ENCODE measurements at places on chromosomes 3 and 15.

- no peak for DNase-seq
These were observed 7.7 kb upstream of the GOLGB1 start for GRCh38 chr3:121757087-121757811.

DNA sequence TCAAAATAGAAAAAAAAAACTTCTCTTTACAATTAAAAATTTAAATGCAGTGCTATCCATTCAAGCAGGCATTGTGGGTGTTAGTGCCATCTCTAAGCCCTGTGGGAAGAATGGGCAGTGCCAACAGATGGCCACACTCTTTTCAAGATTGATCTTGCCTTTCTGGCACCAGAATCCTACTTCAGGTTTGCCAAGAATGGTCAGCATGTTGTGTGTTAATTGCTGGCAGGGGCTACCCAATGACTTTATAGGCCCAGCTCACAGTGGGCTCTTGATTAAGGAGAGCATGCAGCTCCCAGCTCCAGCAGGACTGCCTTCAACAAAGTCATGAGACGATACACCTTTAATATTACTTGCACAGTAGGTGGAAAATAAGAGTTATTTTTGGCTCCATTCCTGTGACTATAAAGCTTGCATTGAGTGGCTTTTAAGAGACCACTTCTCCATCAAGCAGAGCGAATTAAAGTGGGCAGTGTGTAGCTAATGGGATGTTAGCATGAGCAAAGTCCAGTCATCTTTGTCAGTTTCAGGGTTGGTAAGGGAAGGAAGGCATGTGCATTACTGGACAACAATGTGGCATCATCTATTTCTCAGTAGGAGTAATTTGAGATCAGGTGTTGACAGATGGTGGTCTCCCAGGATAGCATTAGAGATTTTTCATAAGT lies 476.8 kb downstream of the C3orf38 start:
- DNase-seq: no peak

GRCh38 chr3:142210608-142211007 lies 14.8 kb downstream of the GK5 start:
- DNase-seq: no peak

GRCh38 chr3:170044795-170045244 lies 7.0 kb downstream of the GPR160 start:
- no peak for DNase-seq

GRCh38 chr15:65990298-65990981 lies 121.1 kb downstream of the RAB11A start:
- no peak for DNase-seq

DNA sequence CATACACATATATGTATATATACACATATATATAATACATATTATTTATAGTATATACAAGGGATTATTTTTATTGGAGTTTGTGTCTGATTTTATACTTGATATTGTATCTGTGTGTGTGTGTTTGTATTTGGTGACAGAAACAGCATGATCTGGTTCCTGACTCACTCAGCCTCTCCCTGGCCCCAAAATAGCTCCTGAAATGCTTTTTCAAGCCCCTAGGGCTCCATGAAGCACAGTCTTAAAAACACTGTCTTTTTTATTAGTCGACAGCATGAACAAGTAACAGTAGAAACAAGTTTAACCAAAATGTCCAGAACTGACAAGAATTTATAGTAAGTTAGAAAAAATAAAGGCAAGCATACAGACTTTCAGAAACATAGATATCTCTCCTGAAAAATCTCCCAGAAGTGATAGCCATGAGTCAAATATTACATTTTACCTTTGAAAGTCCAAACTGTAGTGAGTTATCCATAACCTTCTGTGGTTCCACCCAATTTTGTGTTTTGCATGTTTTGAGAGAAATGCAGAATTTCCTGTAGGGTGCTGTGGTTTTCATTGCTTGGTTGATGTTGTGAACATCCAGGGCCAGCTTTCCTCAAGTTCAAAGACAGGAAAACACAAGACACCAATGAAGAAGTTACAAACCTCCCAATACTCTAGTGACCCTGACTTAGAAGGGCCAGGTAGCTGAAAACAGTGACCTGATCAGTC lies 98.5 kb upstream of the CCDC80 start:
- no peak for DNase-seq

DNA sequence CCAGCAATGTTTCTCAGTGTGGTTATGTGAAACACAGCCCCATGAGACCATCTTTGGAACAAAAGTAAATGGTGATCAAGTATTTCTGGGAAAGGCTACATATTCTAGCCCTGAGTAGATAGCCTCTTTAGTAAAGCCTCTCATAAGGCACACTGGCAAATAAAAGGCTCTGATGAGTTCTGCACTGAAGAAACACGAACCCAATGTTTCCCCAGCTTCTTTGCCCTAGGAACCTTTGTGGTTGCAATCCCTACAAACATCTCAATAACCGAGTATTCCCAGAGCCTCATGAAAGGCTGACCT lies 41.8 kb downstream of the RAB6B start:
- no peak for DNase-seq

DNA sequence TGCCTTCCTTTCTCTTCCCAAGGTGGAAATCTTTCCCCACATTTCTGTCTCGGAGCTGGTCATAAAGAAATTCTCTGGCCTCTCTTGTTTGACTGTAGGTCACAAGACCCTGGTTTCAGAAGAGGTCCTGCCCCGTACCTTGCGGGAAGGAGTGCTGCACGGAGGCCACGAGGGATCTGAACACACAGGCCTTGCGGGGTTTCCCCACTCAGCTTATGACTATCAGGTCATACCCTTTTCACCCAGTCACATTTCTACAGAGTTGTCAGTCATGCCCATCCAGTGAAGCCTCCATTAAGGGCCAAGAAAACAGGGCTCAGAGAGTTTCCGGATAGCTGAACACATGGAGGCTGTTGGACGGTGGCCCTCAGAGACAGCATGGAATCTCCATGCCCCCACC lies 54.7 kb upstream of the ATP13A3 start:
- DNase-seq: no peak

- no peak for DNase-seq
These were observed 619 bp downstream of the TTBK2 start for GRCh38 chr15:42919799-42920518.

All from NCI-H187 (cell line).